Kidney epithelial cell (primary cell): ENCODE measurements at places on chromosomes 16 and 17.

GRCh38 chr16:74842413-74842812, 67.8 kb upstream of the FA2H start:
- DNase-seq: no peak

DNA sequence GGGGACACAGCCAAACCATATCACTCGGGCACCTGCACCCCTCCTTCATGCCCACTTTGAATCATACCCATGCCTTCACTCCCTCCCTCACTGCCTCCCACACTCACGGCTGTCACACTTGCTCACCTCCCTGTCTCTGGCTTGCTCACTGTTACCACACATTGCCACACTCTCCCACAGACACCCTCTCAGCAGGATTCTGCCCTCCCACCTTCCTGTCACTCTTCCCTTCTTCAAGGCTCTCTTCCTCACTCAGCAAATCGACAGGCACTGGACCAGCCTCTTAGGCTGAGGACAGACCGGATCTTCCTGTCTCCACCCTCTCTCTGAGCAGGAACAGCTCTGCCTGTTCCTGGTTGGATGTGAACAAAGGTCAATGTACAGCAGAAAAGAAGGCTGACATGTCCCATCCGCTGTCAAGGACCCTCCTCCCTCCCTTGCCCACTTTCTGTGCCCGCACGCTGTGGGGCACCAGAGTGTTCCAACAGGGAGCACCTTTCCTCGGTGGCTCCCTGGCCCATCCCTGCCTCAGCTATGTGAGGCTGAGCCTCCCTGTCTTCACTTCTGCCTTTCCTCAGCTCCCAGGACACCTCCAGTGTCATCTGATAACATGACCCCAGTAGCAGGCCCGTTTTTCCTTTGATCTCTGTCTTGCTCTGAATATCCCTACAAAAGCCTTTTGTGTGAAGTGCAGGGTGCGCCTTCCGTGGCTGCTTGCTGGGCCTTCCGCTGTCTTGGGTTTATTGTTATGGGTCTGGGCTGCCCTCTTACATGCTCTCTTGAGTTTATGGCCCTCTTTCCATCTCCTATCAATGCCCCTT, 47.0 kb downstream of the CCDC182 start:
- no peak for DNase-seq

GRCh38 chr17:75681289-75681688, 14.2 kb downstream of the SAP30BP start:
- DNase-seq: no peak

DNA sequence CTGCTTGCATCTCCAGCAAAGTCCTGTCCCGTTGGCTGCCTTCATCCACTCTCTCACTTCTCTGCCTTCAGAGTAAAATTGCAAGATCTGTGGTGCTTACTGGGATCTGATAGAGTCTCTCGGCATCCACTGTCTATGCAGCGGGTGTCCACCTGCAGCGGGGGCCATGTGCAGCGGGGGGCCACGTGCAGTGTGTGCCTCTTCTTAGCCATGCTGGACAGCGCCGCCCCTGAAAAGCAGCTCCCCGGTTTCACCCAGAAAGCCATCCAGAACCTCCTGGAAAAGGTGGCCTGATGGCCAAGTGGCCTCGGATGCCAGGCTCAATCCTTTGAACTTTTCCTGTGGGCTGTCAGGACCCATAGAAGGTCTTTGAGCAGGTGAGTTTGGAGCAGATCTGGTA, 9.5 kb downstream of the STX4 start:
- DNase-seq: no peak

- DNase-seq: no peak
These were observed 240.9 kb downstream of the KIF2B start for GRCh38 chr17:54063639-54064038.

DNA sequence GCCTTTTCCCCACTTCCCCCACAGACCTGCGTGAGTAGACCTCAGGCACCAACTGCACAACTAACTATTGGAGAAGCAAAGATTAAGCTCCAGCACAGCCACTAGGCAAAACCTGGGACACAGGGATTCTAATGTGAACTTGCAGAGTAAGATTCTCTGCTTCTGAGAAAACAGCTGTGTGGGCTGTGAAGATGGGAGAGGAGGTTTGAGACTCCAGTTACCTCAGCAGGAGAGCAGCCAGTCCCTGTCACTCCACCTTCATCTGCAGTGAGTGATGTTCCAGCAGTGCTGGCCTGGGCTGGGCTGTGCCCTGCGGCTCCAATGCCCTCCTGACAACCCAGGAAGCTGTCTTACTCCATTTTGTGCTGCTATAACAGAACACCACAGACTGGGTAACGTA, 18.0 kb upstream of the ABAT start:
- DNase-seq: no peak

DNA sequence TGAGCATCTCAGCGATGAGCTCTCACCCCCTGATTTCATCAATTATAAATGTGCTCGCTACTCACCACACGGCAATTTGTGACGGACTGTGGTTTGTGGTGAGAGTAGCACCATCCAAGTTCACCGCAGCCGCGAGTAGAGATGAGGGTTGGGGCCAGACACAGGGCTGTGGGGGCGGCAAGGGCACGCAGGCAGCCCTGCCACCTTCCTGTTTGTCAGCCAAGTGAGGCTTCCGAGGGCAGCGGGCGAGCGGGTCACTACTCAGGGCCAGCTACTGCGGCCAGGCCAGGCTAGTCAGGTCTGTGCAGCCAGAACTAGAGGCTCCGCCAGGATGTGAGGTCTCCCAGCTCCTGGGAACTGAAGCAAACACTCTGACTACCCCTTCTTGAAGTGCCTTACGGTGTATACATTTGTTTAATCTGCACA, 39.6 kb upstream of the MEOX1 start:
- DNase-seq: peak; percentile 64

DNA sequence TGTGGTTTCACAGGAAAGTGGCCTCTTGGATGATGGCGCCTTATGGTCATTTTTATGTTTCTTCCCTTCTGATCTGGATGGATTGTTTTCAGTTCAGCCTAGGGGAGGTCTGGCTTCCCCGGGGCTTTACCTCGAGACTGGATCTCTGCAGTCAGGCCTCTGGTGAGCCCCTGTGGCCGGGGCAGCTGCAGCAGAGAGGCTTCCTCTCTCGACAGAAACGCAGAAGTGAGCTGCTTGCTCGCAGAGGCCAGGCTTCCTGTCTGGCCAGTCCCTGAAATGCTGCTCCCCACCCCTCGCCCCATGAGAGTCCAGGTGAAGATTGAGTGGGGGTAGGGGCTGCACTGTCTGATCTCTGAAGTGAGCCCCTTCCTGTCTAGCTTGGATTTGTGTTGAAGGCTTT, 44.0 kb downstream of the PLCG2 start:
- DNase-seq: no peak

- DNase-seq: no peak
These were observed 732 bp downstream of the PNPO start for GRCh38 chr17:47942096-47942510.

DNA sequence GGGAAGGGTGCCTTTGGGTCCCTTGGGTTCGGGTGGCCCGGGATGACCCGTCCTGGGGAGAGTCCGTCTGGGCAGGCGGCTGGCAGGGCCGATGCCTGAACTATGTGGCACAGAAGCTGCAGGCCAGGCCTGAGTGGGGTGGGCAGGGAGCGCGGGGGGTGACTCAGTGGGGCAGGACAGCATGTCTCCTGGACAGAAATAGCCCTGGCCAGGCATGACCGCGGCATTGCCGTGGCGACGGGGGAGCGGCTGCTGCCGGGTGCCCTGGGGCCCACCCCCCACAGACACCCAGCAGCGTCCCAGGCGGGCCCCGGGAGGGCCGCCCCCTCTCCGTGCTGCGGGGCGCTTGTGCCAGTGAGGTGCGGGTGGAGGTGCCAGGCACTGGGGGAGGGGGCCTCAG, 1.8 kb upstream of the C1QTNF8 start:
- DNase-seq: no peak

- DNase-seq: no peak
These were observed 12.9 kb upstream of the WFIKKN1 start for GRCh38 chr16:617855-618254.

GRCh38 chr17:2695243-2695960, 16.2 kb downstream of the CLUH start:
- no peak for DNase-seq

GRCh38 chr16:85800321-85800669, 800 bp downstream of the COX4I1 start:
- DNase-seq: no peak

DNA sequence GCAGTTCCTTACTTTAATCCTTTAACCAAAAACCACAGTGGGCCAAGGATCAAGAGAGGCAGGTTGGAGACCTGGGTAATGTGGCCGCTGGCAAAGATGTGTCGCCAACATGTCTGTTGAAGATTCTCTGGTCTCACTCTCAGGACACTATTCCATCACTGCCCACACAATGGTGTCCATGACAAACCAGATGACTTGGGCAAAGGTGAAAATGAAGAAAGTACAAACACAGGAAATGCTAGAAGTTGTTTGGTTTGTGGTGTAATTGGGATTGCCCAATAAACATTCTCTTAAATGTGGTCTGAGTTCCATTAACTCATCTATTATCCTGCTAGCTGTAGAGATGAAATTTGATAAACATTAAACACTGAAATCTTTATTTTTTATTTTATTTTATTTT, 43.3 kb downstream of the SALL1 start:
- no peak for DNase-seq

DNA sequence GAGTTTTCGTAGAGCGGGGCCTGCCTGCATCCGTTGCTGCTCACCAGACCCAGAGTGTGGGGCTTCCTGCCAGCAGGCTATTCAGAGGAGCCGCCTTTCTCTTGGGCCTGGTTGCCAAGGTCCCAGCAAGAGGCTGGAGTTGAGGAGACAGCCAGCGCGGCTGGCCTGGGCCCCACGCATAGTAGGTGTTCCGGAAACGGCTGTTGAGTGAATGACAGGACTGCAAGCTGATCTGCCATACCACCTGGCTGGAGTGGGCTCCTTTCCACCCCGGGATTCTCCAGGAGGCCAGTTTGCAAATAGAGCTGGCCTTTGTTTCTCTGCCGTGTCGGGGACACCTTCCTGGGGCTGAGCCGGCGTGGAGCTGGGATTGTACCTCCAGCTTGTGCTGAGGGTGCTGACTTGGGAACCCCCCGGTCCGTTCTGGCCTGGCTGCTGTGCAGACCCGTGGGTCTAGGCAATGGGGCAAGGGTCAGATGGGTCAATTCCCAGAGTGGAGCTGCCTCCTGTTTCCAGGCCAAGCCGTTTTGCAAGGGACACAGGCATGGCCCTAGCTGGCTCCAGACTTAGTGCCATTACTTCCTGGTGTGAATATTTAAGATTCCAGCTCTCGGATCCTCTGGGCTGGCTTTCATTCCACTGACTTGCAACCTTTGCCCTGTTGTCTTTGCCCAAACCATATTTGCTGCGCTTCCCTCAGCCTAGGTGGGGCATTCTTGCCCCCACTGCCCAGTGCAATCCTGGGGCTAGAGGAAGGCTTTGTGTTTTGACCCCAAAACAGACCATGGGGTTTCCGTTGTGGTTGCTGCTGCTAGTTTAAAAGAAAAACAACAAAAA, 68.8 kb downstream of the CMIP start:
- DNase-seq: no peak

- no peak for DNase-seq
These were observed 73.3 kb downstream of the SRCIN1 start for GRCh38 chr17:38532451-38532850.

- no peak for DNase-seq
These were observed 972 bp downstream of the RSAD1 start for GRCh38 chr17:50479522-50480141.
